ENCODE measurements at places on chromosomes 5 and 9.

- DNase-seq = no peak
These were observed 149.0 kb downstream of the SYK start for GRCh38 chr9:90950600-90950999.

GRCh38 chr9:88523056-88523455, 11.9 kb upstream of the NXNL2 start:
- DNase-seq = no peak

- peak; percentile 21 for DNase-seq
These were observed 37.2 kb upstream of the SMIM32 start for GRCh38 chr5:136230176-136230575.

- no peak for DNase-seq
These were observed 151.6 kb downstream of the DENND1A start for GRCh38 chr9:123778232-123778902.

GRCh38 chr9:120729791-120730241, 15.5 kb upstream of the MEGF9 start:
- DNase-seq = no peak

DNA sequence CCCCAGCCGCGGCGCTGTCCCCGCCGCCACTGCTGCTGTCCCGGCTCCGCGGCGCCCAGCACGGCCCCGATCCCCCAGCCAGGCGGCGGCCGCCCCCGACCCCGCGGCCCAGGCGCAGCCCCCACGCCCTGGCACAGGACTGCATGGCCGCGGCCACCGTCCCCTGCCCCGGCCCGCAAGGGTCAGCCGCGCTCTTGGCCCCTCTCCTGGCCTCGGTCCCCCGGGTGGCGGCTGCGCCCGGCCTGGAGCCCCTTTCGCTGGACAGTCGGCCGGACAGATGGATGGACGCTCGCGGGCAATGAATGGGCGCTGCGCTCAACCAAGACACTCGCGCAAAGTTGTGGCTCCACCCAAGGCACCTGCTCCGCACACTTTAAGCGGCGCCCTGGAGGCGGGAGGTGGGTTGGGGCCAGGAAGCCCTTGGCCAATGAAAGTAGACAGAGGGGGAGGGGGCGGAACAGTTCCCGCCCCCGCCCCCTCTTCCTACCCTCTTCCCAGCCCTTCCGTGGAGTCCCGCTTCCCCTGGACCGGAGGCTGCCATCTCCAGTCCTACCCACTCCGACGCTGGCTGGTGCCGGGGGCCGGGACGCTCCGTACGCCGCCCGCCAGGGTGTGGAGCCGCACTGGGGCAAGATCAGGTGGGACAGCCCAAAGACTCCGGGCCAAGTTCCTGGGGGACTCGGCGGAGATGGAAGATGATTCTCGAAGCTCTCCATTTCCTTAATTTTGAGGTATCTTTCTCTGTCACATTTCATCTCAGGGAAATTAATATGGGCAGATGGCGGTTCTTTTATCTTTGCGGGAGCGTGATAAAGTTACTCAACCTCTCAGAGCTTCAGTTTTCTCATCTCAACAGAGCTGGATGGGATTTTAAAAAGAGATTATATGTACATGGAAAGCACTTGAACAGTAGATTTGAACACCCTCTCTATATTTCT, at the start of gene GLDC:
Gene GLDC, minus strand, starts transcription at position 375 of the 938 bp plus-strand sequence. Its CDS starts 230 bp downstream, at position 145.
- DNase-seq = peak; percentile 87

DNA sequence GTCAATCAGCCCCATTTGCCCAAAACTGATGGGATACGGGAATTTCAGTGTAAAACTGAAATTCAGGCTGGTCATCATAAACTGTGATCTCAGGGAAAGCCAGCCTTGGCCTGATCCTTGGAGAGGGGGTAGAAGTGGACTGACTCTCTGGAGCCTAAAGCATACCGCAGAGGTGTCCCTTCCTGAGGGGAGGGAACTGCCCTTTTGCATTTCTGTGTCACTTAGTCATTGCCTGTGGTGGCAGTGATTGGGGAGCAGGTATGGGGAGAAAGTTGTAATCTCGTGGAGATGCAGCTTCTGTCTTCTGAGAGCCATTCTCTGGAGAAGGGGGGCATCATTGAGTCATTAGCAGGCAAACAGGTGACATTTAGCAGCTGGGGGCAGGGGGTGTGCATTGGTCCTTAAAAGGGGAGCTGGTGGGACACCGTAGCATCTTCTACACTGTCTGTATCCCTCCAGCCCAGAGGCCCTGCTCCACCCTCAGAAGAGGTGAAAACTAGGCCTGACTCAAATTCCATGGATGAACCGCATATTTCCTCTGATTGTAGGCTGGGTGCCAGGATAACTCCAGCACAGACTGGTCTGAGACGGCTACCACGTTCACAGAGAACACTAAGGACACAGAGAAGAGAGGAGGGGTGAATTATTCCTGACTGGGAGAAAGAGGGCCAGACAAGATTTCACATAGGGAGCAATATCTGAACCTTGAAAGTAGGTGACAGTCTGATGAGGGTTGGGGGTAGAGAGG, 143.3 kb downstream of the SEC61B start:
- DNase-seq = no peak

GRCh38 chr9:16150938-16151650, 598.3 kb downstream of the CCDC171 start:
- no peak for DNase-seq

GRCh38 chr5:32584646-32585045, 711 bp upstream of the SUB1 start:
- DNase-seq = no peak

DNA sequence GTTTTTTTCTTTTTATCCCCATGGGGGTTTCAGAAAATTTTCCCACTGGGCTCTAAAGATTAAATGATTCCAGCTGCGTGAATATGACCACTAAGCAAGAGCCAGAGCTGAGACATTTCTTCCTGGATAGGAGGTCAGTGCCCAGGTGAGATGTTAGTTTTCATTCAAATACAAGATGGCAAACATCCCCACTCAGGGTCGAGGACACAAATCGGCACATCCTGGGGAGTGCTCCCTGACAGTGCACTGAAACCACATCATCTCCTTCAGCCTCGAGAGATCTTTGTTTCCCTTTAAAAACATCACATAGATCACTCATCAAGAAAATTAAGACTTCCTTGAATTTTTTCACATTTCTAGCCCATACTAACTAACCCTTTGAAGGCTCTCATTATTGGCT, 273.2 kb upstream of the PANK3 start:
- DNase-seq = no peak

DNA sequence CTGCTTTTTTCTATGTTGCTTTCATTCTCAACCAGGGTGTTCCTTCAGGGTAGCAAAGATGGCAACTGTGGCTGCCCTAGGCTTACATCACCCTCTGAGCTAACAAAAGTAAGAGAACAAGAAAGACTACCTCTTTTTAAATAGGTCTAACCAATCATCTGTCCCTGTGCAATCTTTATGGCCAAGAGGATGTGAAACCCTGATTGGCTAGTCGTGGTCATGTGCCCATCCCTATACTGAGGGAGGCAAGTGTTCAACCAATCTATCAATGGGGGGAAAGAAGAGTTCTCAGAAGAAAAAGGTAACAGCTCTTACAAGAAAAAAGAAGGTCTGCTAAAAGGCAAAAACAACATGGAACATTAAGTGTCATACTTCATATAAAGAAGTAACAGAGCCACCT, 11.7 kb upstream of the SNCAIP start:
- DNase-seq = no peak

GRCh38 chr5:122434205-122434970, 122.4 kb downstream of the SNCAIP start:
- no peak for DNase-seq

DNA sequence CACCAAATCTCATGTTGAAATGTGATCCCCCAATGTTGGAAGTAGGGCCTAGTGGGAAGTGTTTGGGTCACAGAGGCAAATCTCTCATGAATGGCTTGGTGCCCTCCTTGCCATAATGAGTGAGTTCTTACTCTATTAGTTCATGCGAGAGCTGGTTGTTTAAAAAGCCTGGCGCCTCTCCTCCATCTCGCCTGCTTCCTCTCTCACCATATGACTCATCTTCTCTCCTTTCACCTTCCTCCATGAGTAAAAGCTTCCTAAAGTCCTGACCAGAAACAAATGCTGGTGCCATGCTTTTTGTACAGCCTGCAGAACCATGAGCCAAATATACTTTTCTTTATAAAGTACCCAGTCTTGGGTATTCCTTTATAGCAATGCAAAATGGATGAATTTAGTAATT, 20.9 kb upstream of the ARHGAP26 start:
- DNase-seq = no peak

DNA sequence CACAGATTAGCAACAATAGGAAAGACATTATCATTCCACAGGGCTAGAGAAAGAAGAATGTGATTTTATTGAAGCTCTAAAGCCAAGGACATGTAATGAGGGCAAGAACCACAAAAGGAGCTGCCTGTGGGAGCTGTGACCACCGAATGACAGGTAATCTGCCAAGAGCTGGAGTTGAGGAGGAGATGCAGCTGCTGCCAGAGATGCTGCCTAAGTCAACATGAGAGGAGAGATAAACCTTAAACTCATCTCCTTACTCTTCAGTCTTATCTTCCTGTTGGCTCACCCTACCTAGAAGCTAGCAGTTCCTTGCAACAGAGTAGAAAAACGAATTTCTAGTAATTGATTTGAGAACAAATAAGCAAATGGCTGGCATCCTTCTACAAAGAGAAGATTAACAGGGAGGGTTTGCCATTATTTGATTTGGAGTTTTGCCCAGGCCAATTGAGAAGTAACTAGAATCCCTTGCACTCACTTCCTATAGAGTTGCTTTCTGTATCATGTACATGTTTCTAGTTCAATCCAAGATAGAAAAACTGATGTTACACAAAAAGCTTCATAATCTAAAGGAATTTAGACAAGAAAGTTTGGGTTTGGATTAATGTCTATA, 539.2 kb downstream of the TLE1 start:
- DNase-seq = no peak

DNA sequence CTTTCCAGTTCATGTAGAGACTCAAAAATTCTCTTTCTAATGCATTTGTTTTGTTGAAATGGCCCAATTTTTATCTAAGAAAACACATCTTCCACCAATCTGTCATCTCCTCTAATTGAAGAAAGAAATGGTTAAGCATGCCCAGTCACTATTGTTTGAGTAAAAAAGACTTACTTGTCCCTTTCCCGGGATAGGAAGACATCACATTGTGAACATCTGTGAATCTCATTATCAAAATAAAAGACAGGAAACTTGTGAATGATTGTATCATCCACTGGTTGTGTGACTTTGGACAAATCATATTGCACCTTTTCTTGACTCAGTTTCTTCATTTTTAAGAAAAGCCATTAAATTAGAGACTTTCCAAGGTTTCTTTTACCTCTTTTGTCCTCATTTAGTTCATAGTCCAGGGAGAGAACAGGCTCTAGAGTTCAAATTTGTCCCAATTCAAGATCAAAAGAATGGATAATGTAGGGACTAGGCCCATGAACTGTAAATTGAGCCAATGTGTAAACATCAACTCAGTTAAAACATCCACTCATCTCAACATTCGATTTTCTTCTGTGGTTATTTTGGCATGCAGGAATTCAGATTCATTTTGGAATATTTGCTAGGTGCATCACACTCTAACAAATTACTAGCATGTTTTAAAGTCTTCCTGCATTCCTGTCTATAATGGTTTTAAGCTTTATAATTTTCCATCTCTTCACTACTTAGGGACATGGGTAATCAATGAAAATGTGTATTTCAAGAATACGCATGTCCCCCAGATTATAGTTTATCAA, 838.0 kb upstream of the WWC1 start:
- DNase-seq = no peak

DNA sequence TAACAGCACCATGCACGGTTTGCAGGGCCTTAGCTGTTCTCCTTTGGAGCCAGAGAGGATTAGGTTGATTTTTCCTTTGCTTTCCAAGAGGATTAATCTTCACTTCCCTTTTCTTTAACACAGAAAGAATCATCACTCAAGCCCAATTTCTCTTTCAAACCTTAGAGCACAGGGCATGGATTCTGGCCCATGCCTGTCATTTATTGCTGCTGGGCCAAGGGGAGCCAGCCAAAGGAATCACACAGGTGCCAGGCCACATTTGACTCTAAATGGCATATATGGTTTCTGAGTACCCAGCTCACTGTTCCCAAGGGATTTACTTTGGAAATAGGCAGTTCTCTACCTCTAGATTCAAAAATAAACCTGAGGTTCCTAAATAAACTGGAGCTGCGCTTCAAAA, 58.3 kb downstream of the FBXL7 start:
- no peak for DNase-seq

- DNase-seq = no peak
These were observed 51.8 kb upstream of the RAPGEF1 start for GRCh38 chr9:131791542-131792254.

GRCh38 chr5:142644640-142645361, 41.1 kb downstream of the FGF1 start:
- no peak for DNase-seq

DNA sequence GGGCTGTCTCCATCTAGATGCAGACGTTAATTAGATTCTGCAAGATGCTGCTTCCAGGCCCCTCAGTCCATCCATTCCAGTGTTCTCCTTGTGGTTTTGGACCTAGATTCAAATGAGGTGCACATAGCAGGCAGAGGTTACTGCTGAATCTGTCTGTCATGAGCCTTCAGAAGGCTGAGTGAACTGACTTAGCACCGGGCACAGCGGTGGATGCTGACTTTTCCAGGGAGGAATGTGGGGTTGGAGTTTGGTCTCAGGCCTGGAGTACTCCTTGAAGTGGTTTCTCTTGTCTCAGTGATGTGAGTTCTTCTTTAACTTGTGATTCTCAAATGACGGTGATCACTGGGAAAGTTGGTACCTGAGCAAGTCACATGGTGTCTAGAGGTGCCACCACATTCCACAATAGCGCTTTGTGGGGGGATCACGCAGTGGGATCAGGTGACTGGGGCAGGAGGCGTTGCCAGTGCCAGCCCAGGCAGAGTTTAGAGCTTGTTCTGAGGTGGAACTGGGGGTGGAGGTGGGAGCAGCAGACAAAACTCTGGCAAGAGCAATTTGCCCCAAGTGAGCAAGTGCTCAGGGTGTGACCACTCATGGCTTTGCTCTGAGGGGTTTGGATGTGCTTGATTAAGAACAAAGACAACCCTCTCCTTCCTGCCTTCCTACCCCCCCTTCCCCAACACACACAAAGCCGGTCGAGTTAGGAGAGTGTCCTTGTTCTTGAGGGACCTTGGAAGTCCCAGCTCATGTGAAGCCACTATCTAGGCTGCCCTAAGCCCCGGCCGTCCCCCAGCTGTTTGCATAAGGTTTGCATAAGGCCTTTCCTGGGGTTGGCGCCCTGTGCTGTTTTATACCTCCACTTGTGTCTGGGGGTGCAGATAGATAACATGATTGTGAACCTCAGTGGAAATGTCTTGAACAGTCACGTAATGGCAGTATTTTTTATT, 25.1 kb downstream of the JADE2 start:
- DNase-seq = no peak

DNA sequence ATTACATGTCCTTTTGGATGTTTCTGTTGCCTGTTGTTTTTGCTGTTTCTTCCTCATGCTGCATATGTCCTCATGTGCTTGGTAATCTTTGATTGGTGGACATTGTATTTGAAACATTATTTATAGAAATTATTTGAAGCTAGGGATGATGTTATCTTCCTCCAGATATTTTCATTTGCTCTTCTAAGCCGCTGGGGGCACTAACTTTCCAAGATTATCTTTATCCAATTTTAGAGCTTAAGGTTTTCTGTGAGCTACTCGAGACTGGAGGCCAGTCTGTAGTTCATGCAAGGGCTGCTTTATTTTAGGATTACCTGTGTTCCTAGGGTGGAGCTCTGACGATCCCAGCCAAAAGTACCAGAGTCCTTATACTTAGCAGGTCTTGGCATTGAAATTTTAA, 40.9 kb downstream of the STX17 start:
- DNase-seq = no peak

GRCh38 chr9:121650217-121651007, 1.0 kb upstream of the DAB2IP start:
- peak; percentile 79 for DNase-seq
